Hair follicle dermal papilla cell (primary cell): ENCODE measurements at places on chromosomes 13 and 19. TPM values are rescaled to one million over a fixed set of nuclear protein-coding genes. Genes with fewer than 3 reads are reported as not detected.

The ZNF112 gene
- total RNA-seq, result 7.9 and 9.1 TPM in 2 replicates

The ZNF799 gene
- 3.4 and 3.6 TPM in 2 replicates for total RNA-seq

The PPP2R1A gene
- 218 and 247 TPM in 2 replicates for total RNA-seq

The KLK15 gene
- not detected in 2 replicates for total RNA-seq

The OR4F17 gene
- not detected in 2 replicates for total RNA-seq

The RNF17 gene
- total RNA-seq, result not detected in 2 replicates

The SYCN gene
- not detected in 2 replicates for total RNA-seq

The ATXN8OS gene
- total RNA-seq, result not detected in 2 replicates

The RFXAP gene
- total RNA-seq, result 1.3 and 1.7 TPM in 2 replicates

The TMPRSS9 gene
- total RNA-seq, result under 0.01 TPM in 1 of 2 replicates, not detected in the other
